ENCODE measurements at places on chromosomes 7 and 10.

DNA sequence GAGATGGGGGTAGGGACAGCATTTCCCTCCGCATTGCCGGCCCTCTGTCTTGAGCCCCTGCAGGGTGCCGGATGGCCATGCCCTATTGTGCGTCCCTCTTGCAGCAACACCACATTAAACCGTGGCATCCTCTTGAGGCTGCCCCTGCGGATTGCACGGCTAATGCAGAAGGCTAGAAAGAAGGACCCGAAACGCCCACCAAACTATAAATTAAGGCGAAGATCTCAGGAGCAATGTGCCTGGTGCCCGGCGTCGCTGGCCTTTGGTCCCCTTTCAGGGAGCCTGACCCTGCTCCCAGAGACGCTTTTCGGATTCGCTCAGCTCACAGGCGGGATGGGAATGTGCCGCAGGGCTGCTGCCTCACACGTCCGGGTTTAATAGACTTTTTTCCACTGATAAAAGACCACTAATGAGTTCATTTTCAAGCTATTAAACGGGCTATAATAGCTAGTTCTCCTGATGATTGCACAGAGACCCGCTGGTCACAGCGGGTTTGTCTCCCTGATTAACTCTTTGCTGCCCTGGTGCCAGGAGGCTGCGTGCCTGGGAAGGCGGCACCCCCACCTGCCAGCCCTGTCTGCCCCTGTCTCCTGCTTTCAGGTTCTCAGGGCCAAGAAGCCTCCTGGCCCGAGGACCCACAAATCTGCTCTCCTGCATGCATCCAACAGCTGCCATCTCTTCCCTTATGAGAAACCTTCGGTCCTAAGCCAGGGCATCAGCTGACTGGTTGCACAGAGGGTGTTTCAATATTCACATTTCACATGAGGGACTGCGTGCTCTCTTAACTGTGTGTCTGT is 128.3 kb downstream of the ADARB2 start:
- DNase-seq = no peak

DNA sequence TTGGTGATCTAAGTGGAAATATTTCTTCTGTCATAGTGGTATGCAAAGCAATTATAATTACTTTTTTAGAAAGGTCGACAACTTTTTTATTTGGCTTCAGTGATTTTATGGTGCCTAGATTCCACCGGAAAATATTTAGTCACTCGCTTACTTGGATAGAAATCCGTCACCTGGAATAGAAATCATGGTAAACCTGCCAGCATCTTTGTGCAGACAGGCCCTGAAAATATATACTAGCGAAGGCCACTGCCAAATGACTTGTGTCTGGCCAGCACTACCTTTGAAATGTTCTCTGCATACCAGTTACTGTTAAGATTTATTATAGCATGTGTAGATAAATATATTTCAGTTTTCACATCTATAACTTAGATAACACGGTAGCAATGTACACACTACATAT is 226.4 kb downstream of the AGMO start:
- DNase-seq = no peak

DNA sequence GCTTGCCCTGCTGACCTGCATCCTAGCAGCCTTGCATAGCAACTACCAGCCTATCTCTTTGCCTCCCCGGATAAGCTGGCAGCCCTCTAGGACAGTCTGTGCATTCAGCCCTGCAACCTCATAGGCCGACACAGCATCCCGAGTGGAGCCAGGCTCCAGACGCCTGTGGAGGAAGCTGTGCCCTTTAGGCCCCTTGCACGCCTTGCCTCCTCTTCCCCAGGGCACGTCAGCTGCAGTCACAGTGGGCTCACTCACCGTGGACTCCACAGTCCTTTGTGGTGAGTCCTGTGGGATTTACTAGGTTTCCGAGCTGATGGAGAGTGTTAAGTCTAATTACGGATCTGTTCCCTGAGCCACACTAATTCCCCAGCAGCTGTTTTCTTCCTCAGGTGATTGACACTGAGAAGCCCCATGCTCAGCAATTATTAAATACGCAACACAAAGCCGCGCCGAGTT is 540.0 kb downstream of the TCERG1L start:
- DNase-seq = no peak

DNA sequence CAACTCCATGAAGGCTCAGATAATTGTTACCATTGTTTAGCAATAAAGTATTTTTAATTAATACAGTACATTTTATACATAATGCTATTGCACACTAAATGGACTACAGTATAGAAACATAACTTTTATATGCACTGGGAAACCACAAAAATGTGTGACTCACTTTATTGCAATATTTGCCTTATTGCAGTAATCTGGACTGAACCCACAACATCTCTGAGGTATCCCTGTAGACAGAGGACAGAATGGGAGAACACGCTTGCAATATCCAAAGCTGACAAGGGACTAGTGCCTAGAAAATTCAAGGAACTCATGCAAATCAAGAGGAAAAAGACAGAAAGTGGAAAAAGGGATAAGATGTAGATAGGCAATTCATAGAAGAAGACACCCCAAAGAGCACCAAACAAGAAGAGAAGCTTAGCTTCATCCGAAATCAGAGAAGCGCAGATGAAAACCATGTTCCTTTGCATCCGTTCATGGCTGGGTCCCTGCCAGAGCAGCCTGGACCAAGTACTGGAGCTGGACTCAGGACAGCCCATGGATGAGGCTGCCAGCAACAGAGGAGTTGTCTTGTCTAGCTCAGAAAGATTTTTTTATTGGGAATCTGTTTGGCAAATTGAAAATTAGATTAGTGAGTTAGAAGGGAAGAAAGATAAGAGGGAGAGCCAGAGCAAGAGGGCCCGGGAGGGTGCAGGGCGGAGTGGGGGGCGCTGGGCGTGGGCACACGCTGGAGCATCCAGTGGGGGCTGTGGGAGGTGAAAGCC is 16.0 kb upstream of the GALNTL5 start:
- DNase-seq = no peak

- DNase-seq = no peak
Observed at GRCh38 chr7:28865601-28866144, 92.5 kb downstream of the TRIL start.

DNA sequence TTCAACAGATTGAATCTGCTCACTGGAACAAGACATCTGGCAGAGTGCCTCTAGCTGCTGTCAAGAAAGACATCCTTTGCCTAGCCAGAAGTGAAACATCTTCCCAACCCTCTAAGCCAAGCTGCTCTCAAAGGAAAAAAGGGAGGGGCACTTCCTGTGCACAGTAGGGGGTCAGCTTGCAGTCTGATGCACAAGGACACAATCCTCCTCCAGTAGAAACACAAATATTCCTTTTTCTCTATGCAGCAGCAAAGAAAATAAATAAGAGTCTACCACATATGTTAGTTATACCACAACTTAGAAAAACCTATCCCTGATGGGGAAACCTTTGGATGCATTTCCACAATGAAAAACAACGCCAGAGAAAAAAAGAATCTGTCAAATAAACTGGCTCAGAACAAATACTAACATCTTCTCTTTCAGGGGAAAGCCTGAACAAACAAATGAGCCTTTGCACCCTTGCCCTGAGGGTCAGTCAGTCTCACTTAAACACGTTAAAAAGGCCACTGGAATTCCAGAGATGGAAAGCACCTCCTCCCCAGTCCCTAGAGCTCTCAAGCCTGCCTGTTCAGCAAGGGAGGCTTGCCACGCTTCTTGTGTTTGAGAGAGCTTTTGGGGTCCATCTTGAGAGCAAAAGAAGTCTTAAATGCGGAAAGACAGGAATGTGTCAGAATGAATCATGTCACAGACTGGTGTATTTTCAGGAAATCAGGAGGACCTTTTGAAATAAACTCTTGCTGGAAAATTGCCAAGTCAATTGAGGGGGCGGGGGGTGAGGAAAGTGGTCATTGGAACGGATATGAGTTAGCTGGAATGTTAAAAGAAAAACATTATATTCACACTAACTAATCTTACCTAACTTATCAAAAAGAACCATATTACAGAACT is 7.5 kb downstream of the LAMB1 start:
- DNase-seq = no peak

DNA sequence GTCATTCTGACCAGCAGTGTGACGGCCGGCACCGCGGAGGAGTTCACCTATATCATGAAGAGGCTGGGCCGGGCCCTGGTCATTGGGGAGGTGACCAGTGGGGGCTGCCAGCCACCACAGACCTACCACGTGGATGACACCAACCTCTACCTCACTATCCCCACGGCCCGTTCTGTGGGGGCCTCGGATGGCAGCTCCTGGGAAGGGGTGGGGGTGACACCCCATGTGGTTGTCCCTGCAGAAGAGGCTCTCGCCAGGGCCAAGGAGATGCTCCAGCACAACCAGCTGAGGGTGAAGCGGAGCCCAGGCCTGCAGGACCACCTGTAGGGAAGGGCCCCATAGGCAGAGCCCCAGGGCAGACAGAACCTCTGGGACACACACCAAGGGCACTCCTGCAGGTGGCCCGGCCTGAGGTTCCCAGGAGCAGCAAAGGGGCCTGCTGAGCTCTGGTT is 9.0 kb downstream of the RBP3 start:
- no peak for DNase-seq

- no peak for DNase-seq
Observed at GRCh38 chr7:5622746-5623145, 158.7 kb downstream of the RNF216 start.

- DNase-seq = no peak
Observed at GRCh38 chr7:51374936-51375335, 58.3 kb upstream of the COBL start.

DNA sequence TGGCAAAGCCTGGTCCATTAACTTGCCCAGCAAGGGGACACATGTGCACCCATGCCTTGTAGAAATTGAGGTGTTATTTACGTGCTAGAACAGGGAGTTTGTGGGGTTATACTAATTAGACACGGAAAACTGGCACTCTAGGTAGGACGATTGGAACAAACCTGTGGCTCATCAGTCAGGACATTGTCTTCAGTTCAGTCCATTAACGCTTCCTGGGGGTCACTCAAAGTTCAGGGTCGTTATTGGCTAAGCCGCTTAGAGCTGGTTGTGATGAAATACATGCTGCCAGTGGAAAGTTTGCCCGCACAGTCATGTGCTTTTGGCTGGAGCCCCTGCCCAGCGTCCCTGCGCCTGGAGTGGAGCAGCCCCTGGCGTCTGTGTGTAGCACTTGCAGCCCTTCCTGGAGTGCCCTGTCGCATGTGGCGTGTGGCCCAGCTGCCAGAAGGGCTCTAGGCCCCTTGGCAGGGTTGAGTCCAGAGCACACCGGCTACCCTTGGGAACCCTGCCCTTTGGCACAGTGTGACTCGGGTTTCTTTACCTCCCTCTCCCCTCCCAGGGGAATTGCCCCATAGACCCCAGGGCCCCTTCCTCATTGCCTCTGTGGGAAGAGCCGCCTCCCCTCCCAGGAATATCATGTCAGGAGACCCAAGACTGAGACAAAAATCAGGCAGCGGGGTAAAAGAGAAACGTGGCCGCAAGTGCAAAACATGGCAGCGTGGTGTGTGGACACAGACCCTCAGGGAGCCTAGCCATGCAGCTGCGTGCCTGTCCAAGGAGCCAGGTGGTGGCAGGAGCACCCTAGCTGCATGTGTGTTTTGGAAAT is 9.8 kb downstream of the ZNF775 start:
- no peak for DNase-seq

GRCh38 chr7:10584886-10585285 is 388.8 kb upstream of the PHF14 start:
- no peak for DNase-seq

DNA sequence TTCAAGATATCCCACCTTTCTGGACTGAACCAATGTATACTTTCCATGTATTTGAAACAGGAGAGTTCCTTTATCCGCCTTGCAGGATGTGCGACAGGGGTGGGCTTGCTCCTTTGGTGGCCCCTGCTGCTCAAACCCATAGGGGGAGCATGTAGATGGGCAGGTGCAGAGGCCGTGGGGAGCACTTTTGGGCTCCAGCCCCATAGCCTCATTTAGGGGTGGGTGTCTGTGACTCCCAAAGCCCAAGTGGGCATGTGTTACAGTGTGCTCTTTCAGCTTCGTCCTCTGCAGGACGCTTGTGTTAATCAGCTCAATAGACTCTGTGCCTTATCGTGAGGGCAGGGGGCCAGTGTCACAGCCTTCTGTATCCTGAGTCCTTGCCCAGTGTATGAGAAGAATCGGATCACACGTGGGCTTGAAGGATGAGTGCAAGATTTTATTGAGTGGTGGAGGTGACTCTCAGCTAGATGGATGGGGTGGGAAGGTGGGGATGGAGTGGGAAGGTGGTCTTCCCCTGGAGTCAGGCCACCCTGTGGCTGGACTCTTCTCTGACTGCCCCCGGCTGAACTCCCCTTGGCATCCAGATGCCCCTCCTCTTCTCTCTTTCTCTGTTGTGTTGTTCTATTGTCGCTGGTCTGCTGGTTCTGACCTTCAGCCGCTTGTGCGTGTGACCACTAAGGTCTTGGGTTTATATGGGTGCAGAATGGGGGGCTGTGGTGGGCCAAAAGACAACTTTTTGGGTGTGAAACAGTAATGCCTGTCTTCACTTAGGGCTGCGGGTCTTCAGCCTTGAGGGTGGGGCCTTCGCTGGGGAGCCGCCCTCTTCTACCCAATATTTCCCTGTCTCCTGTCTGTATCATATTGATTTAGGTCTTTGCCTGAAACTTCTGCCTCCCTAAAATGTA is 262.2 kb downstream of the GLRX3 start:
- DNase-seq = no peak

GRCh38 chr7:110852156-110852940 is 238.6 kb upstream of the LRRN3 start:
- DNase-seq = no peak

DNA sequence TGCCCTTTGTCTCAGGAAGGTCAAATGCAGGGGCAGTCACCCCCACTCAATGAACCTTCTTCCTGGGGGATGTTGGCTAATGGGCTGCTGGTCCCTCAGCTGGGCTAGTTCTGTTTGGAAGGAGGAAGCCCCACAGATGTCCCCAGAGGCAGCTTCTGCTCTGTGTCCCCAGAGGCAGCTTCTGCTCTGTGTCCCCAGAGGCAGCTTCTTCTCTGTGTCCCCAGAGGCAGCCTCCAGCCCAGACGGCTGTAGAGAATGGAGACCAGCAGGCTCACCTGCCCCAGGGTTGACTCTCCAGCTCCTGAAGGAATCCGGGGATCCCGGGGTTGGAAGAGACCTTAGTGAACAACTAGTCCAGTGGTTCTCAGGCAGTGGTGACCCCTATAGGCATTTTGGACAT is 62.5 kb upstream of the LEP start:
- DNase-seq = no peak

GRCh38 chr7:99004781-99005500 is 126.6 kb downstream of the TRRAP start:
- no peak for DNase-seq

GRCh38 chr7:101659706-101660105 is 30.6 kb upstream of the MYL10 start:
- DNase-seq = no peak

DNA sequence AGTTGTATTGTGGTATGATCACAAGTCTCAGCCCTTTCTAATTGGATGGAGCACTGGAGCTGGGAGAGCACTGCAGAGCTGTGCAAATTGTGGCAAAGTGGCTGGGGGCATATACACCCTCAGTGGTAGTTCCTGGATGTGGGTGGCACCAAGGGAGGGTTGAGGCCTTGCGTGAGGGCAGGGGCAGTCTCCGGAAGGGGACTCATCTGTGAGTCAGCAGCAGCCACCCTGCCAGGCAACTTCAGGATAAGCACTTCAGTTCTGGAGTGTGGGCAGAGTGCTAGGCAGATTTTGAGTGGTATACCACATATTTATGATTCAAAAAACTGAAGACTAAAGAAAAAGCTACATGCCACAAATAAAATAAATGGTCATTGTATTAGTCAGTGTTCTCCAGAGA is 210.5 kb downstream of the ETV1 start:
- no peak for DNase-seq

GRCh38 chr10:129972966-129973673 is 9.0 kb upstream of the EBF3 start:
- DNase-seq = no peak
